Stimulated activated CD8-positive, alpha-beta memory T cell treated with anti-CD3 and anti-CD28 coated beads, Interleukin-4, amount 100 ng/mL, for 24 hours (primary cell): ENCODE measurements at places on chromosomes 2 and 18.

DNA sequence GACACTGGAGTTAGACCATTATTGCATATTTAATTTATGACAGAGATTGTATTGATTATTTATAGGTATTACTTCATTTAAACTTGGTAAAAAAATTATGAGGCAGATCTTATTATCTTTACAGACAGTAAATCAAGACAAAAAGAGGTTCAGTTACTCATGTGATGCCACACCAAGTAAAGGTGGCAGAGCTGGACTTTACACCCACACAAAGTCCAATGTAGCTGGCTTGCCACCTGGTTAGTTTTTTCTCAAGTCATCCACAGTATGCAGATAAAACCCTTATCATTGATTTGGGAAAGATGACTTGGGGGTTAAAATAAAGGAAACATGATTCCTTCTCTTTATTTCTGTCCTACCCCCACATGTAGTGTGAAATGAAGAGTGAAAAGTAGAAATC is 137.2 kb downstream of the CNTNAP5 start:
- no peak for DNase-seq

- DNase-seq, result no peak
Observed at GRCh38 chr2:88680266-88680902, 11.1 kb upstream of the RPIA start.

DNA sequence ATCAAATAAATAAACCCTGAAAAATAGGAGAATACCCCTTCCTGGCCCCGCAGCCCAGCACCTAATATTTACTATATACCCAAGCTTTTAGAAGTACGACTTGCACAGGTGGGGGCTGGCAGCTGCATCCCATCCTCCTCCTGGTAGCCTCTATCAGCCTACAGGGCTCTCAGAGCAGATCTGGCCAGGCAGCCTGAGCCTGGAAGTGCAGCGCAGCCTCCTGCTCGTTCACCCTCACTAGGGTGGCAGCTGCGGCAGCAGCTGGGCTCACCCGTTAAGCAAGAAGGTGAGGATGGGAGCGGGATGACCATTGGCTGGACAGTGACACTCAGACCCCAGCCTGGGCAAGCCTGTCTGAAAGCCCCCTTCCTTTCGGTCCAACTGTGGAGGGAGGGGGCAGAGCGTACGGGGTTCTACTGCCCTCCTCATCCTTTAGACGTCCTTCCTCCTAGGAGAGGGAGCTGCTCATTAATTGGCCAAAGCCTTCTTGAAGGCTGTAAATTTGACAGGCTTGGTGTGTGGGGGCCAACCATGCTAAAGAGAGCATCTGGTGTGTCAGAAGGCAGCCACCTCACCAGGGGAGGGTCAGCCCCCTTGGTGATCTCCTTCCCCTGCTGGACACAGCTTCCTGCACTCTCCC is 23.3 kb downstream of the MPHOSPH10 start:
- DNase-seq, result no peak

- DNase-seq, result no peak
Observed at GRCh38 chr2:48651158-48651790, 33.6 kb downstream of the GTF2A1L start.

- DNase-seq, result no peak
Observed at GRCh38 chr18:35526495-35527059, 28.8 kb upstream of the INO80C start.

DNA sequence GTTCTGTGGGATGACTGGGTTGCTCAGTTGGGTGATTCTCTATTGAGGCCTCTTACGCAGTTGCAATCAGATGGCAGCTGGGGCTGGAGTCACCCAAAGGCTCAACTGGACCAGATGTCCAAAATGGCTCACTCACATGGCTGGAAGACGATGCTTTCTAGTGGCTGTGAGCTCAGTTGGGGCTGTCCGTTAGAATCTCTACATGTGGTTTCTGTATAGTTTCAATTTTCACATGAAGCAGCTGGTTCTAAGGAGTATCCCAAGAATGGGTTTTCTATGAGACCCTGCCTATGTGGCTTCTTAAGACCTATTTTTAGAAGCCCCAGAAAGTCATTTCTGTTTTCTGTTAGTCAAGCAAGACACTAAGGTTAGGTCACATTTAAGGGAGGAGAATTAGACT is 4.4 kb downstream of the XRCC5 start:
- no peak for DNase-seq

- DNase-seq, result no peak
Observed at GRCh38 chr2:200044453-200044852, 89.1 kb downstream of the MAIP1 start.

GRCh38 chr18:38358805-38359657 is 793.4 kb upstream of the CELF4 start:
- DNase-seq, result no peak

GRCh38 chr2:148979919-148980277 is 58.6 kb upstream of the LYPD6B start:
- no peak for DNase-seq

DNA sequence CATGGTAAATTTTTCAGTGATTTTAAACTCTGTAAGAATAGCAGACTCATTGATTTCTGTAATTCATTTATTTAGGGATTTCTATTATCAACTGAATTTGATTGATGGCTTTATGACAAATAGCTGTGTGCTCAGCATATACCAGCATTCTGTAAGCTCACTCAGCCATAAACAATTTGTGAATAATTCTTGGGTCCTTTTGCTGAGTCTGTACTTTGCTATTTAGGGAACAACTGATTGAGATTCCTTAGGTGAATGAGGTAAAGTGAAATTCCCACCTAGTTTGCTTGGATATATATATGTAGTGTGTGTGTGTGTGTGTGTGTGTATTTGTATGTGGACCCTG is 76.7 kb upstream of the CAVIN2 start:
- no peak for DNase-seq

GRCh38 chr2:1321321-1321720 is 91.9 kb upstream of the TPO start:
- no peak for DNase-seq

GRCh38 chr2:78077633-78078032 is 555.5 kb upstream of the LRRTM4 start:
- no peak for DNase-seq

DNA sequence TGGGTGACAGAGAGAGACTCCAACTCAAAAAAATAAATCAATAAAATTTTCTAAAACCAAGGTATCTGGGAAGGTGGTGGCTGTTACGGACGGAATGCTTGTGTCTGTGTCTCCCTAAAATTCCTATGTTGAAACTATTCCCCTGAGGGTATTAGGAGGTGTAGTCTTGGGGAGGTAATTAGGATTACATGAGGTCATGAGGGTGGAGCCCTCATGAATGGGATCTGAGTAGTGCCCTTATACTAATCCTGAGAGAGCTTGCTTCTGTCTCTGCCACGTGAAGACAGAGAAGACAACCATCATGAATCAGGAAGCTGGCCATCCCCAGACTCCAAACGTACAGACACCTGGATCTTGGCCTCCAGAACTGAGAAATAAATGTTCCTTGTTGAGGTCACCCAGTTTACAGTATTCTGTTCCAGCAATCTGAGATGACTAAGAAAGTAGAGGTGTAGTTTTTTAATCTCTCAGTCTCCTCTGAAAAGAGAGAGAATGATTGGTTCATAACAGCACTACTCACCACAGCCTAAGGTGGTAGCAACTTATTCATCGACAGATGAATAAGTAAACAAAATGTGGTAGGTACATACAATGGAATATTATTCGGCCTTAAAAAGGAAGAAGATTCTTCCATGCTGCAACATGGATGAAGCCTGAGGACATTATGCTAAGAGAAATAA is 38.4 kb downstream of the TGFBRAP1 start:
- no peak for DNase-seq

- DNase-seq, result no peak
Observed at GRCh38 chr2:128448331-128449225, 129.9 kb upstream of the HS6ST1 start.

DNA sequence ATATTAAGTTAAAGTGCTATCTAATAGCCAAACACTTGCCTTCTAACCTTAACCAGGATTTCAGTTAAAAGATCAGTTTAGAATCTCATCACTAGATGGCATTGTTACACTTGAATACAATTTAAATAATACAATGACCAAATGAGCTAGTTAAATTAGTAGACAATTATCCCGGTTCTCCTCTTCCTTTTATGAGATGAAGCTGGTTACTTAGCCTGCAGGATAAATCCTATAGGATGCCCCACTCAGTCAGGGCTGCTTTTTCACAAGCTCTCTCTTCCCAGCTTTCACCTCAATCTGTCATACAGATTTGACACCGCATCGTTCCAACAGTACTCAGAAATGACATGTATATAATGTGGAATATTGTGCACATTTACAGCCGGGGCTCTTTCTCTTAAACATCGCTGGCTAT is 678.8 kb downstream of the KCNJ3 start:
- DNase-seq, result no peak

DNA sequence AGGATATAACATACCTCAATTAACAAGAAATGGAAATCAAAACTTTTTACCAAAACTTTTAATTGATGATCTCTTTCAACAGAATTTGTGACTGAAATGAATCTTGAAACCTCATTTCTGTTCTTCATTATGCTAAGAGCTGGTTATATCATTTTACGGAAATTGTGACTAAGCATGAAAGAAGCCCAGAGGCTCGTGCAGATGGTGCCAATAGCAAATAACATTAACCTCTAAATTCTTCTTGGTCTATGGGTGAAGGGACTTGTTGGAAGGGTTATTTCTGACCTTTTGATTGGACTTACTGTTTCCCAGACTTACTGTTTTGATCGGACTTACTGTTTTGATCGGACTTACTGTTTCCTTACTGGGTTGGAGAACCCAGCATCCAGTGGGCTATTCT is 435.6 kb downstream of the TDRD15 start:
- no peak for DNase-seq

GRCh38 chr2:95374451-95374920 is 28.0 kb upstream of the FAHD2A start:
- DNase-seq, result no peak

DNA sequence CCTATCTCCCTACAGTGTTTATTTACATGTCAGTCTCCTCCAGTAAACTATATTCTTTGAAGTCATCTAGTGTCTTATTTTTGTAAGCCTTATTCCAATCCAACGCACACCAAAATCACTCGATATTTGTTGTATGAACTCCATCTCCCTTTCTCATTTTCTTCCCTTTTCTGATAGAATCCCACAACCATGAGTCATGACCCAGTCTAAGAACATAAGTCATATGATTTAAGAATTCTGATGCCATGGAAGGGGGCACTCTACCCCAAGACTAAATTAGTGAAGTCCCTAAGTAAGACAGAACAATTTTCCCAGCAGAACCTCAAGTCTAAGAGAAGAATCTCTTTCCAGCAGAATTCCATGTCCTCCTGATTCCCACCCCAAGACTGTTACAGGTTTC is 5.4 kb downstream of the CHMP3 start:
- DNase-seq, result no peak

DNA sequence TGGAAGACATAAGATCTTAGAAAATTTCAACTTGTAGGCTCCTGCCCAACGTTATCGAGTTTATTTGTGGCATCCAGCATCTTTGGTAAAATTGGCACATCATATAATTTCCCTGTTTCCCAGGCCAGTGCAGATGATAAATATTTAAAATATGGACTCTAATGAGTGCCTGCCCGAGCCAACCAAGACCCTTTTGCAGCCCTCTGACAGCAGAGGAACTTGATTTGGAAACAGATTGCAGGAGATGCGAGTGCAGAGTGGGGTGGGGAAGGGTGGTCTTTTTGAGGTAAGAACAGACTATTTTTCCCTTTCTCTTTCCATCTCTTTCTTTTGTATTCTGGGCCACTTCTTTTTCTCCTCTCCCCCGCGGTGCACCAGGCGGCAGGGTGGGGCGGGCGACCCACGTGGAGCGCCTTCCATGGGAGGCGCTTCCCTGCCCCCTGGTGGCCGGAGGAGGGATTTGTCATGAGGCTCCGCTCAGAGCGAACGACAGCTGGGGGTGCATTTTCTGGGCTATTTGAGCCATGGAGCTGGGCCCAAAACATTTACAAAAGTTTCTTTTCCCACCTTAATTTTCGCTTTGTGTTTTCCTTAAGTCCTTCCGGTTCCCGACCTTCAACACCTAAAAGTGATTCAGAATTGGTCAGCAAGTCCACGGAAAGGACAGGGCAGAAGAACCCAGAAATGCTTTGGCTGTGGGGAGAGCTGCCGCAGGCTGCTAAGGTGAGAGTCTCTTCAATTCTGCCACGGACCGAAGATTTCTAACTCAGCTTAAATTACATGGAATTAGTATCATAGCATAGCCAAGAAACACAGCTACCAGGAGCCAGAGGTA is 32.7 kb downstream of the LPIN1 start:
- peak; percentile 87 for DNase-seq

DNA sequence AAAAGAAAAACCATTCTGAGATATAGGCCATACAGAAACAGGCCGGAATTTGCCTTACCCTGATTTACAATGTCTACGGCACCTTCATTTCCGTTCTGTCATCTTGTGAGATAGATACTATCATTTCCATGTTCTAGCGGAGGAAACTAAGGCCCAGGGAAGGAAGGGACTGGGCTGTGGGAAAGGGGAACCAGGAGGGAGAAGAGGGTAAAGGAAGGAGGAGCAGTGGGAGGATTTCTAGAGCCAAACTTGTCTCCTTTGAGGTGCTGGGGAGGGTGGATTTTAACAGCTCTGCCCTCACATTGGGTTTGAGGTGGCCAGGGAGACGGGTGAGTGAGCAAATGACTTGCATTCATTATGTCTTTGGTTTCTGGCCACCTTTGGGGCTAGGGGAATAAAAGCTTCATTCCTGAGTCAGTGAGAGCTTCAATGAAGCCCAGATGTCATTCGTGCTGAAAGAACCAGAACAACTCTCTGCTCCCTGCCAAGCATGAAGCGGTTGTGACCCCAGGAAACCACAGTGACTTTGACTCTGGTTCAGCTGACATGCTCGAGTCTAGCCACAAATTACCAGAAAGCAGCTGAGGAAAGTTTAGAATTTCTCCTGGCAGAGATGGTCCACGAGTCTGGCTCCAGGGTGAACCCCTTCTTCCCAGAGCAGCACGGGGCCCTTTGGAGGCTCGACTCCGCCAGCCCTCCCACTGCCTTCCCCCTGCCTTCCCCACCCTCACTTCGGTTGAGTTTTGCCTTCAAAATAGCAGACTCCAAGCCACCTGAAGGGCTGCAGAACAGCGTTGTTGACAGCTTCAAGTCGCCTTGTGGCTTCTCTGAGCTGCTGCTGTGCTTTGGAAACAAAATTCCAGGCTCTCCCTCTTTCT is 3.8 kb downstream of the ACTG2 start:
- DNase-seq, result no peak

DNA sequence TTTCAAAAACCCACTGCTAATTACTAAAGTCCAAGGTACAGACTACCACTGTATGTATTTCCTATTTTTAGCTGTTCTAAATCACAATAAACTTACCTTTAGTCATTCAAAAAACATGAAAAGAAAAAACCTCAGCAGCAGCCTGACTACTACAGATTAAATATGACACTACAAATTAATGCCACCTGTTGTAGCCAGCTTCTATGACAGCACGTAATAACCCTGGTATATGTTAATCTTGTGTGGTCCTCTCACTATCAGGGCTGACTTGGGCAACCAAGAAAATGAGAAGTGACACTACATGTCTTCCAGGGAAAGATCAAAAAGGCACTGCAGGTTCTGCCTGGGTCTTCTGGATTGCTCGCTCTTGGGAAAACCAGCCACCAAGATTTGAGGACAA is 90.6 kb upstream of the FAM124B start:
- no peak for DNase-seq

- DNase-seq, result no peak
Observed at GRCh38 chr2:40403233-40403836, 48.6 kb downstream of the SLC8A1 start.
